Spleen (tissue), 13 donors: ENCODE measurements at places on chromosomes 3 and 15. TPM values are rescaled to one million over a fixed set of nuclear protein-coding genes. Genes with fewer than 3 reads are reported as not detected.

Gene MEGF11
- polyA plus RNA-seq = 0.03 TPM

Gene CCR8
- polyA plus RNA-seq = 0.06 TPM

Gene KCNAB1
- 0.85 TPM for polyA plus RNA-seq

Gene C3orf80
- polyA plus RNA-seq = 0.20 TPM

Gene PPP2R3A
- polyA plus RNA-seq = 0.58 TPM

Gene NKIRAS1
- 3.5 TPM for polyA plus RNA-seq

Gene RFX7
- polyA plus RNA-seq = 2.7 TPM

Gene KIF9
- 3.8 TPM for polyA plus RNA-seq

Gene DAPK2
- 4.9 TPM for polyA plus RNA-seq

Gene FAM3D
- polyA plus RNA-seq = 0.42 TPM

Gene NR2E3
- polyA plus RNA-seq = not detected

Gene CHCHD6
- polyA plus RNA-seq = 13.1 TPM

Gene LMOD3
- polyA plus RNA-seq = 0.26 TPM

Gene GABRB3
- polyA plus RNA-seq = 0.14 TPM

Gene HACL1
- 22.4 TPM for polyA plus RNA-seq

Gene TNIK
- polyA plus RNA-seq = 2.0 TPM

Gene CTDSPL
- 3.9 TPM for polyA plus RNA-seq

Gene IFT122
- polyA plus RNA-seq = 5.2 TPM

Gene SLC24A5
- not detected for polyA plus RNA-seq

Gene FANCD2OS
- not detected for polyA plus RNA-seq

Gene SLC6A1
- 0.45 TPM for polyA plus RNA-seq

Gene STAB1
- polyA plus RNA-seq = 287 TPM

Gene SMCO1
- polyA plus RNA-seq = not detected

Gene FOXB1
- 0.03 TPM for polyA plus RNA-seq

Gene SPINK8
- polyA plus RNA-seq = not detected

Gene BCHE
- 0.93 TPM for polyA plus RNA-seq

Gene ATP13A4
- polyA plus RNA-seq = 0.76 TPM

Gene MED12L
- 0.03 TPM for polyA plus RNA-seq

Gene CP
- polyA plus RNA-seq = 16.1 TPM

Gene GPR149
- not detected for polyA plus RNA-seq

Gene KCNH8
- 0.96 TPM for polyA plus RNA-seq

Gene KLHL6
- polyA plus RNA-seq = 10.8 TPM

Gene NANOGP8
- polyA plus RNA-seq = not detected

Gene HIGD2B
- not detected for polyA plus RNA-seq

Gene CYP1A2
- polyA plus RNA-seq = not detected

Gene LRTM1
- polyA plus RNA-seq = 4.0 TPM

Gene PATL2
- polyA plus RNA-seq = 26.0 TPM
